ENCODE measurements at places on chromosomes 7 and 10. TPM values are rescaled to one million over a fixed set of nuclear protein-coding genes. Genes with fewer than 3 reads are reported as not detected.

Gene NUDCD3
- 86.1 TPM for polyA plus RNA-seq

Gene ICA1
- 38.2 TPM for polyA plus RNA-seq

Gene REPIN1
- 80.7 TPM for polyA plus RNA-seq

Gene PTN
- 176 TPM for polyA plus RNA-seq

Gene RAPGEF5
- 37.6 TPM for polyA plus RNA-seq

Gene FAM3C
- 106 TPM for polyA plus RNA-seq

Gene GOLGA7B
- polyA plus RNA-seq = 1.2 TPM

Gene STAG3
- polyA plus RNA-seq = 30.7 TPM

Gene ZNF503
- 45.2 TPM for polyA plus RNA-seq

- DNase-seq = no peak
Observed at GRCh38 chr10:69893271-69893900, 91.7 kb downstream of the COL13A1 start.

DNA sequence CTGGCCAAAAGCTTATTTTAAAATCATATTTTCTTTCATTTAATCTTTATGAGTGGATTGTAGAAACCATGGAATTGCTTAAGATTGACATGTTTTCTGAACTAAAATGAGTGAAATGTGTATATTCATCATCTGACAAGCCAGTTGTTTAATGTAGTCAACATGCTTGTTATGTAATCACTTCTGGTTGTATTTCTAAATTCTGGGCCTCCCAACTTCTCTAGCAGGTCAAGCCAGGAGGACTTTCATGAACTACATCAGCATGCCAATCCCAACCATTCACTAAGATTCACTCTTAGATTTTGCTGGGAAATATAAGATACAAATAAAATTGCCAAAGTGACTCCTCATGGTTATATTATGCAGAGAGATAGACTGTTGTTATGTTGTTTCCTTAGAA lies 21.1 kb upstream of the MAP3K8 start:
- no peak for DNase-seq

GRCh38 chr10:17510242-17510908 lies 56.0 kb upstream of the ST8SIA6 start:
- DNase-seq = no peak

DNA sequence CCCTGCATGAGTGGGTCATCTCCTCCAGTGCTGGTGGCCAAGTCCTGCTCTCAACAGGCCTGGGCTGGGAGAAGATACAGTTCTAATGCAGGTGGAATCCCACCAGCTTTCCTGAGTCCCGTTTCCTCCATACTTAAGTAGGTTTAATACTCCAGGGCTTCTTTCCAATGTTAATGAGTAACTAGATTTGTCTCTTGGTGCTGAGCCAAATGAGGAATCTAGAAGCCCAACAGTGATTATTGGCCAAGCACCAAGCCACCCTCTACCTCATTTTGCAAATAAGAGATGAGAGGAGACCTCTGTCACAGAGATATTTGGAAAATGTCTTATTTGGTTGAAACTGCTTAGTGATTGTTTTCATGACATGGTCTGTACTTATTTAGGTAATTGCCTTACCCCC lies 37.1 kb downstream of the STARD3NL start:
- peak; percentile 4 for DNase-seq

- no peak for DNase-seq
Observed at GRCh38 chr10:14660831-14661230, 113.9 kb downstream of the FAM107B start.

GRCh38 chr10:62666275-62666674 lies 138.2 kb upstream of the ADO start:
- DNase-seq = no peak

Data from left kidney (tissue), 8 donors.